ENCODE measurements at places on chromosomes 1 and 21. TPM values are rescaled to one million over a fixed set of nuclear protein-coding genes. Genes with fewer than 3 reads are reported as not detected.
A peak's percentile ranks its signal among the peaks of the same experiment; 100 is the strongest.

Gene KRTAP10-5
- total RNA-seq = not detected

Gene DCST2
- total RNA-seq = 0.22 TPM

GRCh38 chr1:26692211-26692792, 3.5 kb upstream of the ARID1A start:
- peak; percentile 88 for DNase-seq

GRCh38 chr1:191533254-191533653, 625.0 kb upstream of the RGS18 start:
- no peak for DNase-seq

DNA sequence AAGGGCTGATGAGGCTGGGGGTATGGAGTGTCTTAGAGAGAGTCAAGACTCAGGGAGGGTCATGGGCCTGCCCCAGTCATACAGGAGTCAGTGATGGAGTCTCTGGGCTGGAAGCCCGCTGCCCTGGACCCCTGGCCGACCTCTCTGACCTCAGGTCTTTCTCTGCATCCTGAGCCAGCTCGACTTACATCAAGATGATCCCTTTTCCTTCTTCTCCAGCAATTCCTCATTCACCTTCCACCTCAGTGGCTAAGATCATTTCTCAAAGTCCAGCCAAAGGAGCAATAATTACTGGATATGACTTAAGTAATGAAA, 308.6 kb downstream of the MATN1 start:
- DNase-seq = no peak

GRCh38 chr1:151989211-151989862, 4.3 kb downstream of the S100A10 start:
- DNase-seq = no peak

DNA sequence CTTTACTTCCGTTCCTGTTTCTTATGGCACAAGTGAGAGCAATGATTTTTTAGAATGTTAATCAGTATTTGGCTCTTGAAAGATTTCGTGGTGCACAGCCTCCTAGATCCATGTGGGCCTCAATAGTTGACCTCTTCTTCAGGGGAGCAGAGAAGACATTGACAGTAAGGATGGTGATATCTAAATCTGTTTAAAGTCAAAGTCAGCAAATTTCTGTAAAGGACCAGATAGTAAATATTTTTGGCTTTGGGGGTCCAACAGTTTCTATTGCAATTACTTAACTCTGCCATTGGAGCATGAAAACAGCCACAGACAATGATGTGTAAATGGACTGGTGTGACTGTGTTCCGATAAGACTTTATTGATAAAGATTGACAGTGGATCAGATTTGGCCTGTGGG, 27.4 kb downstream of the TNN start:
- DNase-seq = no peak

GRCh38 chr1:162388615-162389014, 7.1 kb downstream of the C1orf226 start:
- DNase-seq = no peak

DNA sequence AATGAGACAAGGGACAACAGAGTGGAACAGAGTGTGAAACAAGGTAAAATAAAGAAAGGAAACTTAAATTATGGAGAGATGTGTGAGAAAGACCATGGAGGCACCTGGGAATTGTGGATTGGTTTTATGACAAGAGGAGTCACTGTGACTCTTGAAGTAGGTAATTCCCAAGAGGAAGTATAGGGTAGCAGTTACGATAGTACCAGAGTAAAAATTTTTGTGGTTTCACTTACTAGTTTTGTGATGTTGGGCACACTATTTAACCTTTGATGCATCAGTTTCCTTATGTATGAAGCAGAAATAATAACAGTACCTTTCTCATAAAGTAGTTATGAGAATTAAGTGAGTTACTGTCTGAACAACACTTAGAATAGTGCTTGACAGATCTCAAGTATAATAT, 267.9 kb upstream of the DPYD start:
- DNase-seq = no peak

DNA sequence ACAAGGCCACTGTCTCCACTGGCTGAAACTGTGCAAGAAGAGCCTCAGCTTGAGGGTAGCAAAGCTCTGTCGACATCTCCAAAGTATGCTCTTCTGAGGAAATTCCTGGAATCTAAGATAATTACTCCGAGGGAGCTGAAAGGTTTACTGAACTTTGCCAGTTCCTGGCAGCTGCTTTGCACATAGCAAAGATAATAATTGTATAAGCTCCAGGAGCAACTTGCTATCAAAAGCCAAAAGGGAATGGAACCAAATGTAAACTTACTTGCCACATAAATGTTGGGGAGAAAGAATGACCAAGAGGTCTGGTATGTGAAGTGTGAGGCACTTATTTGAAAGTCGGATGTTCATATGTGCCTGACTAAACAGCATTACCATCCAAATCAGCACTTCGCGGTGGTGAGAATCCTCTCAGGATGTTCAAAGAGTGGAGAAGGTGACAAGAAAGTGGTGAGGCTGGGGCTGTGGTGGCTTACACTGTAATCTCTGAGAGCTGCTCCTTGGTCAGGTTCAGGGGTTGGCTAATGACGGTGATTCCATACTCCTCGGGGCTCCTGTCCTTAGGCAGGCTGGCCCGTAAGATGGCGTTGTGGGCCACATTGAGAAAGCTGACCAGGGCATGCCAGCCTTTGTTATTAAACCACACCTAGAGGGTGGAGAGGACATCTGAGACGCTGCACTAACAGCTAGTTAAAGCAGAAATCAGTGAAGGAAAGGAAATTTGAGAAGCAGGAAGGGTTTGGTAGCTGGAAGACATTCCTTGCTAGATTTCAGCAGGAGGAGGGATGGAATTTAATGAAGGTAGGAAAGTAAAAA, 100.0 kb downstream of the ABCA4 start:
- DNase-seq = no peak

GRCh38 chr1:12555411-12556367, 62.3 kb downstream of the DHRS3 start:
- DNase-seq = no peak

- DNase-seq = no peak
Measured at GRCh38 chr1:201673915-201674314, 135.0 kb downstream of the NAV1 start.

Data from naive thymus-derived CD4-positive, alpha-beta T cell (primary cell).